ENCODE measurements at places on chromosomes 2 and 18.
A peak's percentile ranks its signal among the peaks of the same experiment; 100 is the strongest.

DNA sequence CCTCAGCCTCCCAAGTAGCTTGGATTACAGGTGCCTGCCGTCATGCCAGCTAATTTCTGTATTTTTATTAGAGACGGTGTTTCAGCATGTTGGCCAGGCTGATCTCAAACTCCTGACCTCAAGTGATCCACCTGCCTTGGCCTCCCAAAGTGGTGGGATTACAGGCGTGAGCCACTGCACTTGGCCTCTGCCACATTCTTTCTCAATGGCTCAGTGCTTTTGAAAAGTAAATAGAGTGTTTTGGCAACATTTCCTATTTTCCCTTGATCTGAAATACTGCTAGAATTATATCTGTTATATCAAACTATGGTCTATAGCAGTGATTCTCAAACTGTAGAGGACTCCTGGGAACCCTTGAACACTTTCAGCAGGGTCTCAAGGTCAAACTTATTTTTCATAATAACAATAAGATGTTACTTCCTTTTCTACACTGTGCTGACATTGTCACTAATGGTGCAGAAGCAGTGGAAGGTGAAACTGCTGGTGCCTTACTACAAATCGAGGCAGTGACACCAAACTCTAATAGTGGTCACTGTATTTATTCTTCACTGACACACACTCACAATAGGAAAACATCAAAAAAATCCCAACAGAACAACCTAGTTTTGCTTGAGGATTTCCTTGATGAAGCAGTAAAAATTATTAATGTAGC, 10.6 kb downstream of the DAW1 start:
- DNase-seq, result no peak

DNA sequence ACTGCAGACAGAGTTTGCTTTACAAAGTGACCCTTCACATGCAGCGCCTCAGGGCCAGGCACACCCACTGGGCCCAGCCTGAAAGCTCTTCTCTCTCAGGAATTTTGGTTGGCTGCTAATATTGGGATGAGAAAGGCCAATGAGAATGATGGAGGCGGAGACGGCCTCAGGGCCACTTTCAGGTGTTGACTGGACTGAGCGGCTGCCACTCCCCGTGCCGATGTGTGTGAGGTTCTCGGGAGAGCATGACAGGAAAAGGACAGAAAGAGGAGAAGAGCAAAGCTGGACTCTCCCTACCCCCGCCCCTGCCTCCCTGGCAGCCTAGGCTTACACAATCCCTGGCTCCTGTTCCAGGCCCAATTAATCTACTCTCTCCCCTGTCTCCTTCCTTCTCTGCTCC, 155.7 kb downstream of the CELF4 start:
- DNase-seq, result no peak

- DNase-seq, result no peak
Observed at GRCh38 chr18:22933966-22934423, 867 bp downstream of the RBBP8 start.

- no peak for DNase-seq
Observed at GRCh38 chr2:11933854-11934253, 187.4 kb downstream of the LPIN1 start.

GRCh38 chr2:233096006-233096405, 35.9 kb downstream of the INPP5D start:
- DNase-seq, result no peak

DNA sequence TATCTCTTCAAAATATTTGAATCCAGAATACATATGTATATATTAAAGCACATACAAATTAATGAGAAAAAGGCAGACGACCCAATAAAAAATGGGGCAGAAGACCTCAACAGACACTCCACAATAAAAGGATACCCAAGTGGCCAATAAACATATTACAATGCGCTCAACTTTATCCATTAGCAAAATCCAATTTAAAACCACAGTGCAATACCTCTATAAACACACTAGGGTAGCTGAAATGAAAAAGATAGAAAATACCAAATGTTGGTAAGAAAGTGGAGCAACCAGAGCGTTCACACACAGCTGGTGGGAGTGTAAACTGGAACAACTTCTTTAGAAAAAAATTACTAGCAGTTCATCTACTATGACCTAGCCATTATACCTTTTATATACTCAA, 75.3 kb downstream of the CCDC148 start:
- no peak for DNase-seq

- DNase-seq, result no peak
Observed at GRCh38 chr2:191183516-191183915, 32.7 kb upstream of the STAT4 start.

GRCh38 chr2:128511731-128512378, 193.2 kb upstream of the HS6ST1 start:
- no peak for DNase-seq

GRCh38 chr2:2098458-2099167, 232.5 kb downstream of the MYT1L start:
- no peak for DNase-seq

- peak; percentile 5 for DNase-seq
Observed at GRCh38 chr18:36296650-36297416, 680 bp upstream of the FHOD3 start.

DNA sequence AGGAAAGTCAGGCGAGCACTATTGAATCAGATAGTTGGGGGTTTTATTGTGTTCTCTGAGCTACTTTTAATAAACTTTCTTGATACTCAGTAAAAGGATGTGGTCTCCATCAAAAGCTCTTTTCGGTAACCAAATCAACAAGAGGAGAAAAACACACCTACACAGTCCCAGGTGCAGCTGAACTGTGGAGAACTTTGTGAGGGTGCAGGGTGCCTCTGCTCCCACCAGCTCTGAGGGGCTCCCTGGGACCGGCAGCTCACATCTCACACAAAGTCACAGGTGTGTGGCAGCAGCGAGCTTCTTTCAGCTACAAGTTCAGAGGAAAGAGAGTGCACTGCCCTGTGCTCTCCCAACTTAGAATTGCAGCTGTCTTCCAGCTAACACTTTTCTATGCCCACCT, 650.4 kb downstream of the RNF144A start:
- peak; percentile 83 for DNase-seq

DNA sequence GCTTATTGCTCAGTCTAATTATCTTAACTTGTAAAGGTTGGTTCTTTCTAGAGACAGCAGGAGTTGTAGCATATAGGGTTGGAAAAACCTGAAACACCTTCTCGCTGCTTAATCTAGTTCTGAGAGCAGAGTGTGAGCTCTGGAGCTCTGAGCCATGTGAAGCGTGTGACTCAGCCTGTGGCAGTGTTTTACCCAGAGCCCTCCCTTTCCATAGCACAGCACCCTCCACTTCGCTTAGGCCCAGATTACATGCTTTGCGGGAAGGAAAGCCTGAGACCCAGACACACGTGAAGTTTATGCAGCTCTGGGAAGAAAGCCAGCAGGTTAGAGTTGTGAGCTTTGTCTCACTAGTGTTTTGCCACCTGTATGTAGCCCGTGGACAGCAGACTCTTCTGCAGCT, 74.5 kb downstream of the INPP4A start:
- DNase-seq, result no peak

- no peak for DNase-seq
Observed at GRCh38 chr2:184419744-184420143, 178.6 kb upstream of the ZNF804A start.

- DNase-seq, result peak; percentile 78
Observed at GRCh38 chr2:96470636-96471035, 34.5 kb downstream of the NEURL3 start.

DNA sequence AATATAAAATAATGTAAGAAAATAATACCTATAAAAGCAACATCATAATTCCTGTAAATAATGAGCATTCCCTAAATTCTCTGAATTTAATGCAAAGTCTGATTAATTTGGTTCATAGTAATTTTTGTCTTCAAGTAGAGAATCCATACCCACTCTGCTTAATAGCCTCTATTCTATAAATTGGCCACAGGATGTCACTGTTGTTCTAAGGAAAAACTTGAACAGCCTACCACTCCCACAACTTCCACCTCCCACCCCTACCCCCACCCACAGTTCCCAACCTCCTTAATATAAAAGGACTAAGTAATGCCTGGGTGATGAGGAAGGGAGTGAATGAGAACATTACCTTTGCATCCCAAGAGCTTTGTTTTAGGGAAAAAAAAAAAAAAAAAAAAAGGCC, 27.2 kb upstream of the BBS5 start:
- no peak for DNase-seq

DNA sequence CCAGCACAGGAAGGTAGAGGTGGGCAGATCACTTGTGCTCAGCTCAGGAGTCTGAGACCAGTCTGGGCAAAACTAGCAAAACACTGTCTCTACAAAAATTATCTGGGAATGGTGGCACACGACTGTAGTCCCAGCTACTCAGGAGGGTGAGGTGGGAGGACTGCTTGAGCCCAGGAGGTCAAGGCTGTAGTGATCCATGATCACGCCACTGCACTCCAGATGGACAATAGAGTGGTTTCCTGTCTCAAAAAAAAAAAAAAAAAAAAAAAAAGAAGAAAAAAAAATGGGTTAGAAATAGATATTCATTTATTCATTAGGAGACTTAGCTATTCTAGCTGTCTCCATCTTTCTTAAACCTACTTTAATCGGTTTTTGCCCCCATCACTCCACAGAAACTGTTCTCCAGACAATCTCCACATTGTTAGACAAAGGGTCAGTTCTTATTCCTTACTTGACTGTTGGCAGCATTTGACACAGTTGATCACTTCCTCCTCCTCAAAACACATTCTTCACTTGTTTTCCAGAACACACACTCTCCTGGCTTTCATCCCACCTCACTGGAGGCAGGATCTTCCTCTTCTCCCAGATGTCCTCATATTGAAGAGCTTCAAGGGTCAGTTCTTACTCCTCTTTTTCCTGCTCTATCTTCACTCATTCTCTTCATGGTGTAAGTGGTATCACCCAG, 103.1 kb downstream of the DTNB start:
- DNase-seq, result no peak

DNA sequence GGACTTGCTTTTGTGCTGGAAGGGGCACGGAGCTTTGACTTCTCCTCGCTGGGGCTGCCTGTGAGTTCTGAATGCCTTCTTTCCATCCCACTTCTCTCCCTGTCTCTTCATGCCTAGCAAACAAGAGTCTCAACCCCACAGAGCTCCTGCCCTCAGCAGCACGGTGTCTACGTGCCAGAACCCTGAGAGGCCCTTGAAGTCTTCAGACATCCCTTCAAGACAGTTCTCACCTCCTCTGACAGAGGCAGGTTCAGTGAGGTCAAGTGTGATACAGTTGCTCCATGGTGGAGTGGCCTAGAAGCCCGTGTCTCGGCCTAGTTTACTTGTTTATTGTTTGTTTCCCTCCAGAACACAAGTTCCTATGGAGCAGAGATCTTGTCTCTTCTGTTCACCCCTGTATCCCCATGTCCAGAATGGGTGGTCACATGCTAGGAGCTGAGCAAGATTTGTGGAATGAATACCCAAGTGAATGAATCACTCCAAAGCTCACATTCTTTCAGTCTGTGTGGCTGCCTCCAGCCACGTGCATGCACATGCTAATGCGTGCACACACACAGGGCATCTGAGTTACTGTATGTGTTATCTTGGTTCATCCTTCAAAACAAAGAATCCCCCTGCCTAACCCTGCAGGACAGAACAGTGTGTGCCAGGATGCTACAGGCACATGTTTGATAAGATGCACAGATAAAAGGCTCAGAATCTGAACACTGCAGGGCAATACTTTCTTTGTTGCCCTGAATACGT, 391.6 kb downstream of the NBAS start:
- no peak for DNase-seq

GRCh38 chr2:229174794-229175496, 96.1 kb downstream of the PID1 start:
- no peak for DNase-seq

DNA sequence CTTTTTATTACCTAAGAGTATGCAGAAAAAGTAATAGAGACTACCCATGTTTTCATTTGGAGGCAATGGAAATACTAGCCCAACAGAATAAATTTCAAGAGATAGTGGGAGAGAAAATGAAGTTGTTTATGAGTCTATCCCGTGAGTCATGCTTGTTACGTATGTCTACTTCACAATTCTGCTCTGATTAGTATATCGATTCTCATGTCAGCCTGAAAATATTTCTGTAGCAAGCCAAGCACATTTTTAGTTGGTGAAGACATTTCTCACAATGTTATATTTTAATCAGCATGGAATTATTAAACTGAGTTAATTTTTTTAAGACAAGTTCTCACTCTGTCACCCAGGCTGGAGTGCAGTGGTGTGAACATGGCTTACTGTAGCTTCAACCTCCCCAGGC, 346.1 kb downstream of the RPRM start:
- no peak for DNase-seq

GRCh38 chr18:9552191-9552590, 62.2 kb downstream of the PPP4R1 start:
- DNase-seq, result no peak

- DNase-seq, result no peak
Observed at GRCh38 chr2:39217192-39217550, 26.6 kb downstream of the CDKL4 start.

DNA sequence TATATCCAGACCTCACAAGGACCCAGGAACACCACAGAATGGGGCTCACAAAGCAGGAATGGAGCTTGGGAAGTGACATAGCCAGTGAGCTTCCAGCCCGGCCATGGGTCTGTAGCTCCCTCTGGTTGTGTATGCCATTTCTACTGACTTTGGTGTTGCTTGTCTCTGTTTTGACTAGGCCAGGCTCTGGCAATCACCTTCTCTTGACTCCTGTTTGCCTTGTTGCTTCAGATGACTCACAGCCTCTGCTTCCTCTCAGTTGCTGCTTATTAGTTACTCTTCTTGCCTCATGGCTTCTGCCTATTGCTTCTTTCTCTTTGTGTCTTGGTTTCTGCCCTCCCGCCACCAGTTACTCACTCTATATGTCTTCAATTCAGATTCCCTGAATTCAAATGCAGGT, 15.8 kb upstream of the IER3IP1 start:
- peak; percentile 5 for DNase-seq

DNA sequence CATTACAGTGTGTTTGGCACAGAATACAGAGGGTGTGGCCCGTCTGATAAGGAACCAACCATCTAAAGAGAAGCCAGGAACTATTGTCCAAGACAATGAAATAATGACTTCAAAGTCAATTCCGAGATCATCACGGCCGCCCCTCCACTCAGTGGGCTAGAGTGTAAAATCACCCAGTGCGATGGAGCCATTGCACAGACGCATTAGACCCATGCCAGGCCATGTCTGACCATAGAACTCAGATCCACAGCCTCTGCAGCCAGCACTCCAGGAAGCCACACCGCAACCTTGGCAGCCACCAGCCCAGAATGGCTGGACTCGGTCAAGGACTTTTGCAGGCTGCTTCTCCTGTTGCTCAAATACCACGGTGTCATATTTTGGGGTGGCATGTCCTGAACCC, 835.7 kb downstream of the DCDC2C start:
- DNase-seq, result no peak

- peak; percentile 81 for DNase-seq
Observed at GRCh38 chr2:12716032-12716281, 779 bp upstream of the TRIB2 start.

DNA sequence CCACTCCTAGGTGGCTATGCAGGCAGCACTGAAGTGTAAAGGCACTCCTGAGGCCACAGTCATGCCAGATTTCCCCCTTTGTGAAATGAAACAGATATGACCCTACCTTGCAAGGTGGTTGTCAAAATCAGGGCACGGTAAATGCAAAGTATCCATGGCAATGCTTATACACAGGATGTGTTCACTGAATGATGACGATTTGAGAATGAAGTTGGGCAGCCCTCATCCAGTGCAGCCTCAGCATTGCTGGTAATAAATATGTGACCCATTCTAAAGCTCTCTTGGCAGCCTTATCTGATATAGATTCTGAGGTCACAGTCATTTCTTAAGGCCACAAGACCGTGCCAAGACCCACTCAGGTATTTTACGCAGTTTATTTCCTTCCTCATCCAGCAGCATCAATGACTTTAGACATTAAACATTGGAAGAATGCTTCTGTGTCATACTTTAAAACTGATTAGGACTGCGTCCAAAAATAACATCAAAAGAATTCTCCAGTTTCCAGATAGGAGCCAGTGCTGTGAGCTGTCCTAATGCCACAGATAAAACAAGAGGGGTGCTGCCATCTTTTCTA, 125.5 kb upstream of the SERTAD2 start:
- no peak for DNase-seq

Data from activated T-cell treated with anti-CD3 and anti-CD28 coated beads, Interleukin-2, amount 50 U/mL, for 72 hours (primary cell).